Uterus (tissue), 4 donors: ENCODE measurements at places on chromosomes 4 and X. TPM values are rescaled to one million over a fixed set of nuclear protein-coding genes. Genes with fewer than 3 reads are reported as not detected.

GSPT2 gene
- 1.8 TPM for total RNA-seq

ABLIM2 gene
- 2.2 TPM for total RNA-seq

MAGEE2 gene
- not detected for total RNA-seq

ENAM gene
- not detected for total RNA-seq

PDE5A gene
- 41.8 TPM for total RNA-seq

HTN3 gene
- total RNA-seq = not detected

MEPE gene
- total RNA-seq = not detected

CXCR3 gene
- total RNA-seq = 0.28 TPM

DNA sequence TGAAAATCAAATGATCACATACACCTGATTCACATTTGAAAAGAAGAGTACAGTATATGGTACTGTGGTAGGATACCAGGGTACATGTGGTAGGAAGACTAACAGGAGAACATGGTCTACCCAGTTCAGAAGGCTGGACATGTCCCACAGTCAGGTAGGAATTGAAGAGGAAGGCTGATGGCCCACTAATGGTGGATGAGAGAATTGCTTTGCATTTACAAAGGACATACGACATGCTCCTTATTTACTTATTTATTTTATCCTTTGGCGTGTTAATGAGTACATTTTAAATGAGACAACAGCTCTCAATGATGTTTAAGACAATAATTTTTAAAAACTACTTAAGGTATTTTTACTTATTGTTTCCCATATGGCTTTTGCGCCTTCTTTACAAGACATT, 106.7 kb upstream of the BMP2K start:
- H3K27ac ChIP-seq = no peak overlapping the region
- H3K27me3 ChIP-seq = no peaks in the 10 kb centered on the region
- no peaks in the 10 kb centered on the region for H3K4me1 ChIP-seq
- no peak for DNase-seq
- H3K4me3 ChIP-seq = no peak overlapping the region
- H3K36me3 ChIP-seq = no peaks in the 10 kb centered on the region

DNA sequence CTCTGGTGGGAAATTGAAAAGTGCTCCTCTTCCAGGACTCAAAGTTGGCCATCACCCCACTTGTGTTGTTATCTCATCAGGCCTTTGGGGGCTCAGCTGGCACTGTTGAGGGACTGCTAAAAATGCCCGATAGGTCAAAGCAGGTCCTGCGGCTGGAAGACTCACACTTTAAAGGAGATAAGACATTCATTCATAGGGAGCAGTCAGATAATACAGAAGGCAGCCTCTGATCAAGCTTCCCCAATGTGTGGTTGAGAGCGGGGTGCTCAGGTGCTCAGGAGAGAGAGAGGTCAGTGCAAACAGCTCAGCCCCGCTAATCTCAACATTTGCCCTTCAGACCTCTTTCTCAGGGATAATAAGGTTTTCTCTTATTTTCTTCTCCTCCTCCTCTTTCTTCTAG, 70.3 kb downstream of the TMEM154 start:
- H3K4me1 ChIP-seq = no peaks in the 10 kb centered on the region
- DNase-seq = no peak
- no peak overlapping the region for H3K4me3 ChIP-seq
- H3K27ac ChIP-seq = no peak overlapping the region
- no peaks in the 10 kb centered on the region for H3K27me3 ChIP-seq

GRCh38 chrX:150080497-150080896, 142.2 kb upstream of the EOLA2 start:
- H3K27ac ChIP-seq = no peak overlapping the region
- no peak overlapping the region for H3K4me3 ChIP-seq
- H3K4me1 ChIP-seq = no peaks in the 10 kb centered on the region
- no peaks in the 10 kb centered on the region for H3K36me3 ChIP-seq
- no peaks in the 10 kb centered on the region for H3K27me3 ChIP-seq

DNA sequence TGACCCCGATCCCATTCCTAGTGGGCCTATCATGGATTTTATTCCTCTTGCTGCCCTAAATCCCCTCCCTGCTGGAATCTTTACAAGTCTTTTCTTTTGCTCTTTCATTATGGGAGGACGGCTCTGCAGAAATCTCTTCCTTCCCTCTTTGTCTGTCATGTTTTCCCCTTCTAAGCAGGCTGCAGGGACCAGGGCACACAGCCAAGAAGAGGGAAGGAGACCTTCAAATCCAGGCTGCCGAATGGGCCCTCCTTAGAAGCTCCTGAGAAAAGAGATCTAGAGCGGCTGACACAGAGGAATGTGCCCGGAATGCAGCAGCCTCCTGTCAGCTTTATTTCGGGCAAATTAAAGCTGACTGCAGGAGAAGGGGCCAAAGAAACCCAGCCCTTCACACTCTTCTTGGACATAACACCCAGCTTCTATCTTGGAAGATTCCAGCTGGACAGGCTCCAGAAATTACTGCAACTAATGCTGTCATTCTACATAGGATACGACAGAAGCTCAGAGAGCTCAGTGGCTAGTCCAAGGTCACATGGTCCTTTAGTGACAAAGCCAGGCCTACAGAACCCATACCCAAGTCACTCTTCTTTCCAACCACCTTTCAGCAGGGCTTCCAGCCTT, 187.8 kb upstream of the NHS start:
- no peaks in the 10 kb centered on the region for H3K4me1 ChIP-seq
- DNase-seq = no peak
- no peaks in the 10 kb centered on the region for H3K27me3 ChIP-seq

DNA sequence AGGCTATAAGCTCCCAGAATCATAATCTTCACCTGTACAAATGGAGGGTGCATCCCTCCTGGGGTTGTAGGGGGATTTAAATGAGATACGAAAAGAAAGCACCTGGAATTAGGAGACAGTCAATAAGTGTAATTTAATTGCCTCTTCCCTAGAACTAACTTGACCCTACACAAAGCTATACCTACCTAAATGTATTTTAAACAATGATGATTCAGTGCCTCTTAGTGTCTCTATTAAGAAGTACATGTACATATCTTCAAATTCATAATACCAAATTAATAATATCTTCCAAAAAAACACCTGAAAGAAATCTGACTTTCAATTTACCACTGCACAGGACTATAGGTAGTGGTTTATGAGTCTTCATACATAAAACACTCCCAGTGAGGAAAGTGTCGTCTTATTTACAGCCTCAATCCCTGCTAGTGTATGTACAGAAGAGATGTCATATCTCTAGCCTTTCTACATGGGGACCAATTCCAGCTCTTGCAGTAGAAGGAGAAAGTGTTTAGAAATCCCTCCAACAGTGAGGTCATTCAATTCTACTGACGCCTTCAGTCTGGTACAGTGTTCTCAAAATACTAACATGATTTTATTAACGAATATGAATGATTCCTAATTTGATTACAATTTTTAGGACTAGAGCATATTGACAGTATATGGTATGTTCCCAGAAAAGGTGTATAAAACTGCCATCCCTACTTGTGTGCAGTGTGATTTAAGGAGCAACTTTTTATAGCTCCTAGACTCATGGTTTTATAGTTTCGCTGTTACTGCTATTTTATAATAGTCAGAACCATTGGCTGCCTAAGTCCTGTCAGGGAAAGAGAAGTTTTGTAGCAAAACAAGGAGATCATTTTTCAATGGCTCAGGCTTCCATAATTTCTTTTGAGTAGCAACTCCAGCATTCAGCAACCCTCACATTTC, 282.7 kb downstream of the UNC5C start:
- H3K4me1 ChIP-seq = no peaks in the 10 kb centered on the region
- H3K36me3 ChIP-seq = no peaks in the 10 kb centered on the region
- DNase-seq = no peak
- H3K27ac ChIP-seq = no peak overlapping the region

GRCh38 chrX:54484666-54485065, 11.4 kb downstream of the FGD1 start:
- peak overlapping the region; percentile 71 for H3K27ac ChIP-seq
- H3K36me3 ChIP-seq = no peaks in the 10 kb centered on the region
- H3K4me1 ChIP-seq = no peaks in the 10 kb centered on the region
- no peak overlapping the region for H3K4me3 ChIP-seq

DNA sequence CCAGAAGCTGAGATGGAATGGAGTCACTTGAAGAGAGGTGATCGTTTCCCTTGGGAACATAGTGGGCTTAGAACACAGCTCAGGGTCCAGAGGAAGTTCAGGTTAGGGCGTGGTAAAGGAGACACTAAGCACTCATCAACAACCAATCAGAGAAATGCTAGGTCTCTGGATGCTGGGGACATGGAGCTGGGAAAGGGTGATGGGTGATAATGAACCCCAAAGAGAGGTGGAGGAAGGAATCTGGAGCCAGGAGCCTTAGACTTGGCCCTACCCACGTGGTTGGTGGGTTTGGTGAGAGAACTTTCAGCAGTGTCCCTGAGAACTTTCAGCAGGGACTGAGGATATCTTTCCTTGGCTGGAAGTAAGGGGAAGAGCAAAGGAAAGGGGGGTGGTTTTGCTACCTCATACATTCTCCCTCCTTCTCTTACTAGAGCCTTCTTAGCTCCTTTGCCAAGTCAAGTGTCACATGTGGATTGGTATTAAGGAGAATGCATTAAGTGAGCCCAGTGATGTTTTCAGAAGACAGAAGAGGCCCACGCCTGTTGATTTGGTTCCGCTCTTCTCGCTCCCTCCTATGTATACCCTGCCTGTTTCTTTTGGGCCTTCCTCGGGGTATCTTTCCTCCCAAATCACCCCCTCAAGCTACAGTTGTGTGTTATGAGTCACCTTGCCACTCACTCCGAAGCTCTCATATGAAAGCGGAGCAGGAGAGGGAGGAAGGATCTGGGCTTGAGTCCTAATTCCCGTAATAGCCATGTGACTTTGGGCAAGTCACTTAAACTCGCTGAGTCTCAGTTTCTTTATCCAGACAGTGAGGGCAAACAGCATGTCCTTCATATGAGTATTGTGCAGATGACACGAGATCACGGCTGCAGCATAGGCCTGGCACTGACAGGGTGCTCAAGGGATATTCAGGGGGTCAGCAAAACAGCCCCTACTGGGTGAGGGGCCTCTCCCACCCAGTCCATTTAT, 63.1 kb downstream of the TSC22D3 start:
- H3K4me1 ChIP-seq = no peaks in the 10 kb centered on the region
- H3K4me3 ChIP-seq = no peak overlapping the region
- H3K27me3 ChIP-seq = no peaks in the 10 kb centered on the region

DNA sequence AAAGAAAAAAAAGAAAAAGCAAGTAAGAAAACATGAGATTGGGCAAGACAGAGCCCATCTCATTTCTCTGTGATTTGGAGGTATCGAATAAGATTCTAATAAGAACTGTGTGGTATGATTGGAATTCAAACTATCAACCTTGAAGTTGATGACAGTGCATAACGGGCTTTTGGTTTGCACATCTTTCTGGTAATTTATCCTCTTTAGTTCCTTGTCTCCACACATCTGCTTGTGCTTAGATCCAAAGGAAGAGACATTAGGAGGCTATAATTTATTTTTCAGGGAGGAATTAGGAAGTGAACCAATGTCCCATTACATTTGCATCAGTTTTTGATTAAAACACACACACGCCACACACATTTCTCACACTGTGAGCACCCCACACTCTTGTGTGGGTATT, 149.9 kb downstream of the ARSF start:
- H3K4me1 ChIP-seq = no peaks in the 10 kb centered on the region
- H3K27me3 ChIP-seq = no peaks in the 10 kb centered on the region
- DNase-seq = no peak
- no peak overlapping the region for H3K27ac ChIP-seq

DNA sequence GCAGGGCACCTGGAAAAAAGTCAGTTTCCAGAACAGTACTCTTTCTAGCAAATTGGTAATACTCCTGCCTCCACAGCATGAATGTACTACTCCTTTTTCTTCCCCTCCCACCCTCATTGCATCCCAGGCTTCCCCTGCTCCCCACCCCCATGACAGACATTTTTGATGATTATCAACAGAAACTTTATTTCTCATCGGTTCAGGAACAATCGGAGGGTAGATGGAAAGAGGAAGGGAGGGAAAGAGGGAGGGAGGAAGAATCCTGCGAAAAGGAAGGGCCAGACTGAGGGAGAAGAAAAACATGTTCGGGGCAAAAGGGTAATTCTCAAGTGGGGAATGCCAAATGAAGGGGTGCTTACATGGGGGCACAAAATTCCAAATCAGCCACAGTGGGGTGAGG, 705 bp upstream of the CXorf65 start:
- H3K27ac ChIP-seq = no peak overlapping the region
- no peak overlapping the region for H3K4me3 ChIP-seq
- H3K27me3 ChIP-seq = no peaks in the 10 kb centered on the region
- no peak for DNase-seq

DNA sequence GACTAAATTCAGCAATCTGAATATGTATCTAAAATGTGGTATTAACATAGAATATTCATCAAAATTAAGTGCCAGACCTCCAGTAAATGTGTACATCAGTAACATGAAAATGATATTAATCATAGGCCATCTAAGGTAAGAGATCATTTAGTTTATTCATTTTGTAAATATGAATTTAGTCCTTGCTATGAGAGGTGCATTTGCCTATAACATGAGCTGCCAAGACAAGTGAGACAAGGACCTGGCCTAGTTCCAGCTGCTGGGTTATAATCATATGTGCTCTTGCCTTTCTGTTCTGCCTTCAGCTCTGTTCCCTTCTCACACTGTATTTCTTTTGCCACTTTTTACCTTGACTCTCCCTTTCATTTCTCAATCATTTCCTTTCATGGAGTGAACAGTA, 160.0 kb downstream of the STIM2 start:
- H3K27me3 ChIP-seq = no peaks in the 10 kb centered on the region
- no peak overlapping the region for H3K4me3 ChIP-seq
- H3K36me3 ChIP-seq = no peaks in the 10 kb centered on the region
- DNase-seq = no peak

DNA sequence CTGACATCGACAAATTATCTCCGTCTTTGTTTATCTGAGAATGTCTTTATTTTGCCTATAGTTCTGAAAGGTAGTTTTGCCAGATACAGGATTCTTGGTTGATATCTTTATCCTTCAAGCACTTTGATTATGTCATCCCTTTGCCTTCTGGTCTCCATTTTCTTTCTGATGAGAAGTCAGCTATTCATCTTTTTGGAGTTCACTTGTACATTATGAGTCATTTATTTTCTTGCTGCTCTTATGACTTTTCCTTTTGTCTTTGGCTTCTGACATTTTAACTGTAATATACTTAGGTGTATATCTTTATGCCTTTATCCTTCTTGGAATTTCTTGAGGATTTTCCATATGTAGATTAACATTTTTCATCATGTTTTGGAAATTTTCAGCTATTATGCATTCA, 51.4 kb downstream of the SHROOM4 start:
- no peaks in the 10 kb centered on the region for H3K4me1 ChIP-seq
- no peaks in the 10 kb centered on the region for H3K27me3 ChIP-seq
- DNase-seq = no peak
- H3K27ac ChIP-seq = no peak overlapping the region

- H3K4me3 ChIP-seq = no peak overlapping the region
- no peaks in the 10 kb centered on the region for H3K36me3 ChIP-seq
- no peaks in the 10 kb centered on the region for H3K4me1 ChIP-seq
- H3K27ac ChIP-seq = no peak overlapping the region
These were observed 4.1 kb downstream of the ARMCX2 start for GRCh38 chrX:101655534-101655933.
